ENCODE measurements at places on chromosomes 7 and 10.

DNA sequence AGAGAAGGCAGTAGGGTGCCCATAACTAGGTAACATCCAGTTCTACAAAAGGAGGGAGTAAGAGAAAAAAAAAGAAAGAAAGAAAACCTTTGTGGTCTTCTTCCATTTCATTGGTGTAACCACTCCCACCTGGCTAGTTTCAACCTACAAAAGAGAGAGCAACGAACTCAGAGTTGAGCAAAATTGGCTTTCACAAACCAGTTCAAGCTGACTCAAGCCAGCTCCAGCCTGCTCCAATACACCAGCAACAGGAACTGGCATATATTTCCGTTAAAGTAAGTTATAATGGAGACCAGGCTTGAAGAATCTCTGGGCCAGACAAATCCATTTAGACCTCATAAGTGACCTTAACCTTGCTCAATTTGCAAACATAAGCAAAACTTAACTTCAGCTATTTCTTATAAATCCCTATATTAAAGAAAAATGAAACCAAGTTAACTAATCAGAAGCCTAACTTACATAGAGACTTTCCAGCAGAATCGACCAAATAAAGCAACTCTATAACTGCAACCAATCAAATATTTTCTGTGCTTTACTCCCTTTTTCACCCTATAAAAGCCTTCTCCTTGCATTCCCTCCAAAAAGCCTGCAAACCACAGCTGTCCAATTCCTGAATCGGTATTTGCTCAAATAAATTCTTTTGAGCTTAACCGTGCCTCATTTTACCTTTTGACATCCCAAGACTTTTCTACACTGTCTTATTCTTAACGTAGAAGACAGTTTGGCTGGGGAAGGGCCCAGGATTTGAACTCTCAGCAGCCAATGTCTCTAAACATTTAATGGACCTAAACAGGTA lies 10.1 kb downstream of the ANKRD22 start:
- DNase-seq: no peak

GRCh38 chr10:124628676-124629021 lies 115.5 kb downstream of the FAM53B start:
- no peak for DNase-seq

DNA sequence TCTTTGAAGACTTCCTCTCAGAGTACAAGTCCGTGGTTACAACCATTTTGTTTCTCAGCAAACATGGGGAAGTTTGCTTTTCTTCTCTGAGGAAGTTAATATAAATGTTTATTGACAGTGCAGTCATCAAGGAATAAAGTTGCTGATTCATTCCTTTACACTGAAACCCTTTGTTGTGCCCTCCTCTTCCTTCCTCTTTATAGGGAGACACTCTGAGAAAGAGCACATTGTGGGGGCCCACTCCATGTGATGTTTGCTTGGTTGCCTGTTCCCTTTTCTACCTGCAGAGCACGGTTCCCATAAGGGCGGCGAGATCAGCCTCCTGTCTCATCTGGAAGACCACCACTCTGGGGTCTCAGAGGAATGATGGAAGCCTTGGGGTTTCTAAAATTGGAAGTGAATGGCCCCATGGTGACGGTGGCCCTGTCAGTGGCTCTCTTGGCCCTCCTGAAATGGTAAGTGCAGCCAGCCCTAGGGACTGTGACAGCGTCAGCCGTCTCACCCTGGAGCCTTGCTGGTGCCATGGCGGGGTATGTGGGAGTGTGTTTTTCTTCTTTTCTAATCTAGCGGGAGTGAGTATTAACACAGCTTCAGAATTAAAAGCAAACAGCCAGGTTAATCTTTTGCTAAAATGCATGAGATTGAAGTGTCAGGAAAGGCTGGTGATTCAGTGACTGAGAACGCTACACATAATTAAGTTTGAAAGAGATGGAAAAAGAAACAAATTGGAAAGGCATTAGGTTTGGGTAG lies at the start of gene TBXAS1:
Gene TBXAS1, plus strand, starts transcription at position 240 of the 750 bp plus-strand sequence. Its CDS starts 127 bp downstream, at position 367.
- no peak for DNase-seq

DNA sequence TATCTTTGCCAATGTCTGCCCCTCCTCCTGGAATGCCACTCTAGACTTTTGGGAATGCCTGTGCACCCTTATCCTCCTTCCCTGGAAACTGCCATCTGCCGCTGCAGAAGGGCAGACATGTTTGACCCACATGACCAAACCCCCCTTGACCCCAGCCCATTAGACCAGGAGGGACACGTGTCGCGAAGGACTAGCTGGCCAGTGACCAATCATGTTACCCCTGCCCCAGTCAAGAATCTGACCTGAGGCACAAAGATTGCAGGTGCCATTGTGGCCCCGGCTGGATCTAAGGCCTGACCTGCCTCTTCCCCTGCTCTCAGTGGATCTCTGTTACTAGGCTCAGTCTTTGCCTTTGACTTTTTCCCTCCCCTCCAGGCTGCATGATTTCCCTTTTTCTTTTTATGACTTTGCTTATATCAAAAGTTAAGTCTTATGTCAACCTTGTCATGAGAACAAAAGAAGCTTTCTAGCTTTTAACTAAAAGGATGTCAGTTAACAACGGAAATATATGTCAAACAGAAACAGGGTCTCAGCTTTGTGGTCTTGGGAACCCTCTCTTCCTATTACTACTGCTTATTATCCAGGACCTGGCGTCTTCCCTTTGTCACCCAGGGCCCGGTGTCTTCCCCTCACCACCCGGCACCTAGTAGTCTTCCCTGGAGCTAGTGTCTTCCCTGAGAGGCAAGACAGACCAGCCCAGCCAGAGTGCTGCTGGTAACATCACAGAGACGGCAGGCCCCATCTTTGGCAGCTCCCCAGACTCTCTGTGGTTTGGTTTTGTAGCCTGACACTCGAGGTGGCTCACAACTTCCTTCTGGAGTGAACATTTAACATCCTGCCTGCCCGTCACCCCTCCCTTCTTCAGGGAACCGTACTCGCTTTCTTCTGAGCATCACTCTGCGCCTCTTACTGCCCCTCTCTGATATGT lies 24.4 kb upstream of the PPIF start:
- DNase-seq: no peak

DNA sequence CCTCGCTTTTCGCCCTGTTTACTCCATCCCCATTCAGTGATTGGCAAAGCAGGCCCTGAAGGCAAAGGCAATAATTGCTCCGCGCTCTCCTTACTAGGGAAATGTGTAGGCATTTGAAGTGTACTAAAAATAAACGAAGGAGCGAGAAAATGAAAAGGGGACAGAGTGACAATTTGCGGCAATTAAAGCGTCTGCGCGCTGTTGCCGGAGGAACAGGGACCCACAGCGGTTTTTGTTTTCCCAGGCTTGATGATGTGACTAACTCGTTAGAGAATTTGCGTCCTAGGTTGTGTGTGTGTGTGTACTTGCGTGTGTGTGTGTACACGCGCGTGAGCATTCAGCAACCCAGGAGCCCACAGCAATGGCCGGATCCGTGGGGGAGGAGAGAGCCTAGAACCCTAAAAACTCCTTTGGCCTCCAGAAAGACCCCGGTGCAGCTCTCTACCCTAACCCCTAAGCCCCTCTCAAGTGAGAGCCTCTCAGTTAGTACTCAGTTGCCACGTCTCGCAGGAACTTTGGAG lies 7.8 kb upstream of the DLX6 start:
- DNase-seq: peak; percentile 27

GRCh38 chr7:17716816-17717215 lies 223.5 kb downstream of the SNX13 start:
- DNase-seq: no peak

GRCh38 chr7:150380463-150380862 lies 1.3 kb downstream of the ZNF775 start:
- peak; percentile 33 for DNase-seq

- DNase-seq: peak; percentile 36
Observed at GRCh38 chr10:132062641-132063390, 2.9 kb upstream of the JAKMIP3 start.

GRCh38 chr10:62456611-62457101 lies 82.5 kb downstream of the ZNF365 start:
- no peak for DNase-seq

Data from H7 (cell line).